ENCODE measurements at places on chromosomes 4 and X. TPM values are rescaled to one million over a fixed set of nuclear protein-coding genes. Genes with fewer than 3 reads are reported as not detected.

CXCL3 gene
- total RNA-seq: 4.9 TPM

FMR1NB gene
- not detected for total RNA-seq

MAGEB4 gene
- not detected for total RNA-seq

SLC25A14 gene
- 9.2 TPM for total RNA-seq

SLC10A4 gene
- total RNA-seq: not detected

JAKMIP1 gene
- not detected for total RNA-seq

PPBP gene
- not detected for total RNA-seq

SPANXN4 gene
- total RNA-seq: not detected

TRPC5OS gene
- not detected for total RNA-seq

PPP4R3C gene
- not detected for total RNA-seq

NAP1L3 gene
- 0.61 TPM for total RNA-seq

RNF212 gene
- 0.17 TPM for total RNA-seq

BTC gene
- 0.46 TPM for total RNA-seq

PNMA6E gene
- not detected for total RNA-seq

MAGEC3 gene
- not detected for total RNA-seq

ADH7 gene
- total RNA-seq: not detected

SPIN2A gene
- 0.14 TPM for total RNA-seq

POU3F4 gene
- total RNA-seq: not detected

SCD5 gene
- total RNA-seq: 16.9 TPM

PAGE2B gene
- total RNA-seq: not detected

SORCS2 gene
- 0.04 TPM for total RNA-seq

All from foreskin keratinocyte (primary cell).